Lower lobe of right lung (tissue), 2 donors: ENCODE measurements at places on chromosomes 3 and 15.

DNA sequence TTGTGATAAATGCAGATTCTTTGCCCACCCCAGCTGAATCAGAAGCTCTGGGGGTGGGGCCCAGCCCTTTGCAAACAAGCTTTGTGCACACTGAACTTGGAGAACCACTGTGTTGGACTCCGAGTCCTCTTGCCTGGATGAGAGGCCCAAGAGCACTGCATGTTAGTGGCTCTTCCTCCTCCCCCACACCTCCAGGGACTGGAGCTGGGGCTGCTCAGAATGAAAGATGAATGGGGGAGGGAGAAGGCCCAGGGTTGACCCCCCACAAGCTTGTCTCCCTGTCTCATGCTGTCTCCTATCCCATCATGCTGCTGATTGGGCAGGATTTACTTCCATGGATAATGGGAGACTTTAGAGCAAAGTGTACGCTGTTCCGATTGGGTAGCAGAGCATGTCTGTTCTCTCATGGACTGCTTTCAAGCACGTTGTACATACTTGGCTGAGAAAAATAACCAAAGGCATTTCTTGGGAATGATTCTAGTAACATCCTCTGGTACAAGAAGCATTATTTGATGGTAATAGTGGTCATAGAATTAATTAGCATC is 99.6 kb downstream of the PGPEP1L start:
- no peak for DNase-seq

DNA sequence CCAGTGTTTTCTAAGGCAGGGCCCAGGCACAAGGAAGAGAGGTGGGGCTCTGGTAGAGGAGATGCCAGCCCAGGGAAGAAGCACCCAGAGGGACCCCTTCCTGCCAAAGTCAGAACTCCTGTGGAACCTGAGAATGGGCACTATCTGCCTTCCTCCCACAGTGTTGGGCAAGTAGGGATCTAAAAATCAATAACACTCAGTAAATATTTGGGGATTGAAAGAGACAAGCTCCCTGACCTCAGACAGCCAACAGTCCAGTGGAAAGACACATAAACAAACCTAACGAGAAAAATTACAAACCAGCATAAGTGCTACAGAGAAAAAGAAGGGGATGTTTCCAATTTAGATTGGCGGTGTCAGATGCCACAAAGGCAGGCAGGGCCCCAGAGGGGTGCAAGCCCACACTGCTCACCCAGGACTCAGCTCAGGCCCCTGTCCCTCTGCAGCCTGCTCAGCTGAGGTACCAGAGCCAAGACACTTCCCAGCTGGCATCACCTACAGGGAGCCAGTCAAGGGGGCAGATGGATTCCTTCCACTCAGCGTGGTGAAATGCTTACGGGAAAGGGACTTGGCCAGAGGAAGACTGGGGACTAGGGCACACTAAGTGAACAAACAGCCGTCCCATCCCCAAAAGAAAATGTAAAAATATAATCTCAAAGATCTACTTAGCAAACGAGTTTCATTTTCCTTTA is 15.9 kb downstream of the ADCY5 start:
- DNase-seq: no peak

- peak; percentile 70 for DNase-seq
Observed at GRCh38 chr15:57607570-57608000, 15.9 kb downstream of the MYZAP start.

DNA sequence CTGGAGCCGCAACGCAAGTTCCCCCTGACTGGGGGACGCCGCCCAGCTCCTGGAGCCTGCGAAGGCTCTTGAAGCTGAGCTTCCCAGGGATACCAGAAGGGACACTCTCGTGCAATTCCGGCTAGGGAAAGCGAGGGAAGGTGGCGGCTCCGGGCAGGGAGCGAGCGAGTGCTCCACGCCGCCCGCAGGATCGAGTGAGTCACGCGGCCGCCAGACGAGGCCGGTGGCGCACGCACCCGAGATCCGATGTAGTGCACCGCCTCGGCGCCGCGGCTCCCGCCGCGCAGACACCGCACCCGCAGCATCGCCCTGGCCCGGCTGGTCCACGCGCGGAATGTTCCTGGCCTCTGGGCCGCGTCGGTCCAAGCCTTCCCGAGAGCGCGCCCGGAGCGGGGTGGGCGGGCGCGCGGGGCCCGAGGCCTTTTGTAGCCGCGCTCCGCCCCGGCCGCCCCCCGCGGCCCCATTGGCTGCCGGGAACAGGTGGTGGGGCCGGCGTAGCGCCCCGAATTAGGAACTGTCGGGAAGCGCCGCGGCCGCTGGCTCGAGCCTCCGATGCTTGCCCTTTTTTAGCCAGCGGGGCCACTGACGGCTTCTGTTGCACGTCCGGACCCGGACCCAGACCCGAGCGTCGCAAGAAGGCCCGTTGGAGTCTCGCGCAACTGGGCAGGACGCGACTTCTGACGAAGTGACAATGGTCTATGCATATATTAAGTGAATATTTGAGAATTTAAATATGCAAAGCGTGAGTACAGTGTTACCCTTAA is at the start of gene GATM:
GATM (minus strand) TSS at position 396 of the 764 bp plus-strand sequence; CDS start at position 305, 91 bp downstream.
- DNase-seq: peak; percentile 81

DNA sequence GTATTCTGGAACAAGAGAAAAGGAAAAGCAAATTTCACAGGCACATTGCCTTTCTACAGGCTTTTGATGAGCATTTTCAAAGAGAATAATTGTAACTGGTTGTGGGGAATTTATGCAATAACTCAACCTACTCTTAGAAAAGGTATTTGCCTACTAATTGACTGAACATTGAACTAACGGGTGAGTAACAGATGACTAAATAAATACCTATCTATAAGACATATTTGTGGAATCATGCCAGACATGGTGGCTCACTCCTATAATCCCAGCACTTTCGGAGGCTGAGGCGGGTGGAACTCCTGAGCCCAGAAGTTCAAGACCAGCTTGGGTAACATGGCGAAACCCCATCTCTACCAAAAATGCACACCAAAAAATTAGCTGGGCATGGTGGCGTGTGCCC is 367.7 kb downstream of the CGGBP1 start:
- no peak for DNase-seq

DNA sequence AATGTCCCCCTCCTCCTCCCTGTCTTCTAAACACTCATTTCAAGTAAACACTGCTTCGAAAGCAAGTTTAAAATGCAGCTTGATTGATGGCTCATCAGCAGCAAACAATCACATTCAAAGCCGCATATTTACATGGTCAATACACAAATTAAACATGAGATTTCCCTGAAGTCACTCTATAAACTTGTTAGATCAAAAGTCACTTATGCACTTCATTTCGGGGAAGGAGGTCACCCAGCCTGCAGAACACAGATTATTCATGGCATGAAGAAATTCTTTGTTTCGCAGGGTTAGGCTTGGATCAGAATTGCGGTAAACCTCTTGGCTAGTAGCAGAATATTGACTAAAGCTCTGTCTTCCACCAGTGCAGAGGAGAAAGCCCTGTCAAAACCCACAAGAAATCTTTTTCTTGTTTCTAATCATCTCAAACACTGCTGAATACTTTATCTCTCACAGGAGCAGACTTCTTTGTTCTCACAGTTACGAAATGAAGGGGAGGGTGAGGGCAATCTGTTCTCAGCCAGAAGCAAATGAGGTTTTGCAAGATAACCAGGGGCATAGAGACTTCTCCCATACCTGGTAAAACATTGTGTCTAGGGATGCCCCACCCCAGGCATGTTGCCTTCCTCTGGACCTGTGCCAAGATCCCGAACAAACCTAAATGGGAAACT is 133.3 kb upstream of the CHL1 start:
- DNase-seq: no peak

DNA sequence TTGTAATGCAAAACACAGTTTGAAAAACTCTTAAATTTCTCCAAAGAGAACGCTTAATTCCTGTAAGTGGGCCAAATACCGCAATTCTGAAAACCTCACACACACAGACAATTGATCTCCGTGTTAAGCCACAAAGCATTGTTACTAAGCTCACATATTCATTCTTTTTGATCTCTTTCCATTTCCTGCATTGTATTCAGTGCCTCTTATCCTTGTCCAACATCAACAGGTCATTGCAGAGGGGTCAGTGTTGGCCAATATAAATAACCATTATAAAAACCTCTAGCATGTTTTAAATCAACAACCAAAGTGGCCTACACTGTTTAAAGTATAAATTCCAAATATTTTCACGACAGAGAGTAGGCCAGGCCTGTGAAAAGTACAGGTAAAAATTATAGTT is 171.1 kb downstream of the PDZRN3 start:
- DNase-seq: no peak

- DNase-seq: no peak
Observed at GRCh38 chr15:35393398-35393797, 152.6 kb downstream of the DPH6 start.

- no peak for DNase-seq
Observed at GRCh38 chr3:149003653-149004305, 12.4 kb downstream of the GYG1 start.

DNA sequence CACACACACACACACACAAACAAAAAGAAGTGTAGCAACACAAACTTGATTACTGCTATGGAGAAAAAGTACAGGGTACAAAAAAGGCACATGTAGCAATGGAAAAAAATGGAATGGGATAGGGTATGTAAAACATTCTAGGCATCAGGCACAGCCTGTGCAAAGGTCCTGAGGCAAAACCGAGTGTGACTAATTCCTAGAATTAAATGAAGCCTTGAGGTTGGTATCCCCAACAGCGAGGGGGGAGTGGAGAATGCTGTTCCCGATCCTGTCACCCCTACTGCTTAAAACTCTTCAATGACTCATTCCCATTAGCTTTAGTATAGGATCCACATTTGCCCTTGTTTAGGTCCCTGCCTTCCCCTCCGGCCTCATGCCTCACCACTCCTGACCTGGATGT is 37.9 kb downstream of the RHCG start:
- no peak for DNase-seq

DNA sequence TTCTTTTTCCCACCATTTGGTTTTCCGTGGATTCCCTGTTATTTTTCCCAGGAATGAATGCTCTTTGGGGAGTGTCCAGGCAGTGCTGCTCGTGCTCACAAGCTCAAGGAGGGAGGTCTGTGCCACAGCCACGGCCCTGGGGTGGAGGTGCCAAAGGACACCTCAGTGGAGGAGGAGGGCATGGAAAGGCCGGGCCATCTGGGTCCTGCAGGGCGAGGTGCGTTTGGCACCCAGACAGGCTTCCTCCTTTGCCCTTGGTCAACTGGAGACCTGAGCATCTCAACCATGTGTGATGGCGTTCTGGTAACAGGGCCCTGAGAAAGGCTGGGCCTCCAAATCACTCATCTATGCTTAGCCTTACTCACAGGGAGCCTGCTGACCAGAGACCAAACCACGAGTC is 25.4 kb downstream of the KY start:
- DNase-seq: no peak

- DNase-seq: peak; percentile 31
Observed at GRCh38 chr3:195762611-195763010, 41.8 kb downstream of the MUC20 start.
